Neural crest cell (in vitro differentiated cells): ENCODE measurements at places on chromosomes 6 and 20. TPM values are rescaled to one million over a fixed set of nuclear protein-coding genes. Genes with fewer than 3 reads are reported as not detected.

DNA sequence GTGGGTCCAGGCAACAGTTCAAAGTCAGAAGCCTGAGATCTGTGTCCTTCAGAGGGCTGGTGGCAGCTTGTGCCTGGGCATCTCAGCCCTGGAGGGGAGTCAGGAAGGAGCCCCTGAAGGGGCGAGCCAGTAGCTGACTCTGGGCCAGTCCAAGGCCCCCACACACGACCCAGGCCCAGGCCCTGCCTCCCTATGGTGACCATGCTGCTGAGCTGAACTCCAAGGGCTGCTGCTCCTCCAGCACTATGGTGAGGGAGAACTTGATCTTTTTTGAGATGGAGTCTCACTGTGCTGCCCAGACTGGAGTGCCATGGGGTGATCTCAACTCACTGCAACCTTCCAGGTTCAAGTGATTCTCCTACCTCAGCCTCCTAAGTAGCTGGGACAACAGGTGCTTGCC, 15.2 kb upstream of the CST3 start:
- no peaks in the 10 kb centered on the region for H3K36me3 ChIP-seq
- H3K27ac ChIP-seq, result no peak overlapping the region
- no peaks in the 10 kb centered on the region for H3K4me1 ChIP-seq
- H3K4me3 ChIP-seq, result no peak overlapping the region
- H3K27me3 ChIP-seq, result no peaks in the 10 kb centered on the region

Gene RNF144B
- 0.23 and 0.59 TPM in 2 replicates for total RNA-seq

Gene VSX1
- total RNA-seq, result 3.8 and 4.2 TPM in 2 replicates

Gene SLC25A27
- total RNA-seq, result 5.8 and 8.4 TPM in 2 replicates

DNA sequence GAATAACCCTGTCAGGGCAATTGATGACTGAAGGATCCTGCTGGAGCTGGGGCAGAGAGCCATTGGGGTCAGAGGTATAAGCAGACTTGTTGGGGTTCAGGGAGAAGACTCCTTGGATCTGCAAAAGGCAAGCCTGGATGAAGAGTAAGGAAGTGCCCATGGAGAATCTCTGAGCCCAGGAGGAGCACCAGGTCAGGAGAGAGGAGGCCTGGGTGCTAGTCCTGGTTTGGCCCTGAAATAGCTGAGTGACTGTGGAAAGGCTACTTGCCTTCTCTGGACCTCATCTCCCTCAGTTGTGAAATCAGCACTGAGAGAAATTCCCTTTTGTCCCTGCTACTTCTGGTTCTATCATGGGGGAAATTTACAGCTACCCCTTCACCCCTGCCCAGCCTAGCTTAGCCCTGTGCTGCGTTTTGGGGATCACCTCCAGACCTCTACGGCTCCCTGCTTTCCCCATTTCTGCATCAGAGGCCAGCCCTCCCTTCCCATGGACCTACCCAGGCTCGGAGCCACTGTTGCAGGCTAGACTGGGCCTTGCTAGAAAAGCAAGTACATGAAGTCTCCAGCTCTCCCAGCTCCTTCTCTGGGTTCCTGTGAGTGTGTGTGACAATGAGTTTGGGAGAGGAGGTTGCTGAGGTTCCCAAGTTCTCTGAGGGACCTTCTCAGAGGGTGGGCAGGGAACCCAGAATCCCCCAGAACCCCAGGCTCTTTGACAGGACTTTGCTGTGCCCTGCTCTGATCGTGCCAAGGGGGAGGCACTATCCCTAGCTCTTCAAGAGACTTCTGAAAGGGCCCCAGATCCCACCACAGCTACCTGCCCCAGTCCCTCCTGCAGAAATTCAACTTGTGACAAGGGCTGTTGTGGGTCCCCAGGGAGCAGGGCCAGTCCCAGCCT, 2.3 kb upstream of the NCR2 start:
- no peak overlapping the region for H3K27ac ChIP-seq
- no peaks in the 10 kb centered on the region for H3K36me3 ChIP-seq
- no peak for DNase-seq
- no peaks in the 10 kb centered on the region for H3K4me1 ChIP-seq

DNA sequence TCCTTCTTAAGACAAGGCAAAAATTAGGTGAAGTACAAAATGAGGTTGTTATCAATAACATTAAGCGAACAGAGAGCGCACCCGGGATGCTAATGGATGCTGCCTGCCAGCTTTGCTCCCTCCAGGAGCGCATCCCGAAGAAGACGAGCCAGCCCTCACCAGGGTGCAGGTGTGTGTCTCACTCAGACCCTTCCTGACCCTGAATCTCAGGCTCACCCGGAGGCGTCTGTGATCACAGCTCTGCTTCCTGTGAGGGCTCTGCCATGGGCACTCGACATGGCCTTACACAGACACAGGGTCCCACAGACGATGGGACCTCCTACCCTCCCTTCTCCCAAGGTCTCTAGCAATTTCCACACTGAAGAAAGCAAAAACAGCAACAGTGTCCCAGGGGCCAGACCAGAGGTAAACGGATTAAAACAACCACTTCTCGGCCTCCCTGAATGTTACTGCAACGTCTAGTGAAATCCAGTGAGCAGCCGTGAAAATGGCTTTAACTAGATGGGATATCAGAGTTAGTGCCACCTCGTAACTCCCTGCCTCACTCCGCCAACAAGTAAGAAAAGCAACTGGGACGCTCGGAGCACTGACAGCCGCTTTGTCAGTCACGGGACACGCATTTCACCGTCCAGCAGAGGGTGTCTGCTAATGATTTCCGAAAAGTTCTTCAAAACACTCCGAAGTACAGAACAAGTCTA, 11.7 kb downstream of the ZBTB46 start:
- peak overlapping the region; percentile 48 for H3K4me3 ChIP-seq
- H3K36me3 ChIP-seq, result peaks cover 3% of the 10 kb centered on the region
- H3K4me1 ChIP-seq, result peaks cover 29% of the 10 kb centered on the region

DNA sequence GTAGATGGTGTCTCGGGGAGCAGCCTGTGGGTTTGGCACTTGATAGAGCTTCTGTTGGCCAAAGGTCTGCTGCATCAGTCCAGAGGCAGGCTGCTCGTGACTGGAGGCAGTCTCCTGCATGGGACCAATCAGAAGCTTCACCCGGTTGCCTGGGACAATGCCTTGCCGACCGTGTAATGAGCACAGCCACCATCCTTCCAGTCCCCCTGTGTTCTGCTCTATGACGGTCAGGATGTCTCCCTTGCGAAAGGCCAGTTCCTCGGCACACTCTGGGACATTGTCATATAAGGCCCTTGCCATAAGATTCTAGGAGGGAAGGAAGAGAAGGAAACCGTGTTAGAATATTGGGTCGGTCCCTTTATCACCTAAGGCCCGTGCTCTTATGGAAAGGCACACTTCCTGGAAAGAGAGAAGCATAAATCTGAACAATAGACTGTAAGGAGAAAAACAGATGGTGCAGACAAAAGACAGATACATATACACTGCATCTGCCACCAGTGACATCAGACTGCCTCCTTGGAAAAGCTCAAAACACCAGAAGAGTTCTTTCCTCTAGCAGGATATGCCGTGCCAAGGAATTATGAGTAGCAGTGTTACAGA, 18.9 kb downstream of the NEDD9 start:
- no peak overlapping the region for H3K4me3 ChIP-seq
- no peak overlapping the region for H3K27ac ChIP-seq
- no peak for DNase-seq
- H3K4me1 ChIP-seq, result peaks cover 49% of the 10 kb centered on the region

- no peak within 1 kb of the TSS for H3K27ac ChIP-seq
- H3K27me3 ChIP-seq, result peaks cover 93% of the 10 kb centered on the region
- no peaks in the 10 kb centered on the region for H3K36me3 ChIP-seq
- peak within 1 kb of the TSS; percentile 47 for H3K4me3 ChIP-seq
- no peak for DNase-seq
These were observed at the start of gene GRM4 for GRCh38 chr6:34146021-34146782. Gene GRM4, minus strand, starts transcription at chr6:34146087. Its CDS starts 12,591 bp downstream, at chr6:34133496.

Gene PI16
- not detected in 2 replicates for total RNA-seq

Gene KCNQ5
- 1.2 and 1.5 TPM in 2 replicates for total RNA-seq

- peaks cover 12% of the 10 kb centered on the region for H3K4me1 ChIP-seq
- no peak for DNase-seq
- H3K27me3 ChIP-seq, result no peaks in the 10 kb centered on the region
- H3K36me3 ChIP-seq, result no peaks in the 10 kb centered on the region
- H3K27ac ChIP-seq, result no peak overlapping the region
These were observed 206.6 kb downstream of the TFAP2B start for GRCh38 chr6:51025082-51025777.

DNA sequence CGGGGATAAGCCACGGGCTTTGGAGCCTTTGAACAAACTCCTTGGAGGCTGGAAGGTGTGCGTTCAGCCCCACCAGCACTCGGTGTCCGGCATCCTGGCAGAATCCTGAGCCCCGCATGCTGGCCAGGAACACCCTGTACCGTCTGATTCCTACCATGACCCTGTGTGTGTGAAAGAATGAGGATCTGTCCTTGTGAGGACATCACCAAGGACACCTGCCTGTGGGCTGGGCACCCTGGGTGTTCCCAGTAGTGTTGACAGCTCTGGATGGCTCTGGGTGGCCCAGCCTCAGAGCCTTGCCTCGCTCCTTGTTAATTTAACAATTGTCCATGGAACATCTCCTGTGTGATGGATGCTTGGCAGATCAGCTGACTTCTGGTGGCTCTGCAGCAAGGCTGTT, 234.3 kb downstream of the QKI start:
- H3K27ac ChIP-seq, result peak overlapping the region; percentile 59
- peaks cover 32% of the 10 kb centered on the region for H3K4me1 ChIP-seq
- no peaks in the 10 kb centered on the region for H3K27me3 ChIP-seq
- no peak for DNase-seq
- no peak overlapping the region for H3K4me3 ChIP-seq
- H3K36me3 ChIP-seq, result no peaks in the 10 kb centered on the region

DNA sequence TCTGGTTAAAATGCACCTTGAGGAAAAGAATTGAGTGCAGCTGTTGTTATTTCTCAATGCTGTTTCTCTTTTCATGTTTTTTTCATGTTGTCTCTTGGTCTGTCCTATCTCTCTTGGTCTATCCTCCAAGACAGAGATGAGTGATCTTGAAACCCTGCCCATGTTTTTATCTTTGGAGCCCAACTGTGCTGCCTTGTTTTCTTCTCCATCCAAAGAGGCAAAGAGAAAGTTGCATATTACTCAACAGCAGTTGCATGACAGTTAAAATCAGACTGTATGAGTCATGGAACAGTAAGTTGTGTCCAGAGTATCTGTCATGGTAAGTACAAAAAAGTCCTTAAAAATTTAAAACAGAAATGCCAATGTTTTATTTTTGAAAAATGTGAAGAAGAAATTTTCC, 26.2 kb downstream of the BCAS1 start:
- H3K36me3 ChIP-seq, result no peaks in the 10 kb centered on the region
- no peak for DNase-seq
- H3K27ac ChIP-seq, result no peak overlapping the region
- no peaks in the 10 kb centered on the region for H3K4me1 ChIP-seq
- H3K4me3 ChIP-seq, result no peak overlapping the region

DNA sequence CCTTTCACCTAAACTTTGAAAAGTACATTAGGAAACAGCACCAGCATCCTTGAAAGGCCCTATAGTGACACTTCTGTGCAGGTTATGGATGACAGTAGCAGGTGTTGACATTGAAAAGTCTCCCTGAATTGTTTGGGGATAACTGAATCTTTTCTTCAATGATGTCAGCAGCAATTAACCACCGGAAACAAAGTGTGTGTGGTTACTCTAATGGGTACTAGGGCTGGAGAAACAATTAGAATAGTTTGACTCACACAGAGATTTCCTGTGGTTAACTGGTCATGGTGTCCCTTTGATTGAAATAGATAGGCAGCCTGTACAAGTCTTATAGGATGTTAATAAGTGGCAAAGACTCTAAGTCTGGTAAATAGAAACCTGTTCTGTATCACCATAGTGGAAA, 189.1 kb downstream of the TBX18 start:
- H3K36me3 ChIP-seq, result no peaks in the 10 kb centered on the region
- peaks cover 3% of the 10 kb centered on the region for H3K27me3 ChIP-seq
- no peaks in the 10 kb centered on the region for H3K4me1 ChIP-seq
- DNase-seq, result no peak
- no peak overlapping the region for H3K27ac ChIP-seq

- peaks cover 21% of the 10 kb centered on the region for H3K4me1 ChIP-seq
- peak overlapping the region; percentile 82 for H3K27ac ChIP-seq
- DNase-seq, result no peak
- H3K4me3 ChIP-seq, result peak overlapping the region; percentile 14
- peaks cover 14% of the 10 kb centered on the region for H3K36me3 ChIP-seq
These were observed 79.5 kb downstream of the ZMYND8 start for GRCh38 chr20:47276851-47277534.

DNA sequence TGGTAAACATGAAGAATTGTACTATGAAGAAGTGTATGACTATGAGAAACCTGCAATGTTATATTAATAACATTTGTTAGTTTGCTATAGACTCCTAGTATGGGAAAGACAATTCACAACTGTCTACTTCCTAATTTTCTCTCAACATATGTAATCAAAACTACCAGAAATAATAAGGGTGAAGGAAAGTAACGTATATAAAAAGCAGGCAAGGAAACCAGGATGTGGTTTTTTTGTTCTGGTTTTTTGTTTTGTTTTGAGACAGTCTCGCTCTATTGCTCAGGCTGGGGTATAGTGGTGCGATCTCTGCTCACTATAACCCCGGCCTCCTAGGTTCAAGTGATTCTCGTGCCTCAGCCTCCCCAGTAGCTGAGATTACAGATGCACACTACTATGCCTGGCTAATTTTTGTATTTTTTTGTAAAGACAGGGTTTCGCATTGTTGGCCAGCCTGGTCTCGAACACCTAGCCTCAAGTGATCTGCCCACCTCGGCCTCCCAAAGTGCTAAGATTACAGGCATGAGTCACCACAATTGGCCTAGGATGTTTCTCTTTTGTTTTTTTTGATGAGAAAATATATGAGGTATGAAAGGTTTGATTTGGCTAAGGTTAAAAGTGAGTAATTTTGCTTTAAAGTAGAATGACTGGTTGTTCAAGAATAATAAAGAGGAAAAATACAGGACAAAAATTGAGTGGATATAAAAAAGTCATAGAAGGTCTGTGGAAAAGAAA, 83.1 kb downstream of the PTCHD4 start:
- H3K4me3 ChIP-seq, result no peak overlapping the region
- H3K4me1 ChIP-seq, result no peaks in the 10 kb centered on the region
- no peak overlapping the region for H3K27ac ChIP-seq
- no peaks in the 10 kb centered on the region for H3K27me3 ChIP-seq
- no peaks in the 10 kb centered on the region for H3K36me3 ChIP-seq

DNA sequence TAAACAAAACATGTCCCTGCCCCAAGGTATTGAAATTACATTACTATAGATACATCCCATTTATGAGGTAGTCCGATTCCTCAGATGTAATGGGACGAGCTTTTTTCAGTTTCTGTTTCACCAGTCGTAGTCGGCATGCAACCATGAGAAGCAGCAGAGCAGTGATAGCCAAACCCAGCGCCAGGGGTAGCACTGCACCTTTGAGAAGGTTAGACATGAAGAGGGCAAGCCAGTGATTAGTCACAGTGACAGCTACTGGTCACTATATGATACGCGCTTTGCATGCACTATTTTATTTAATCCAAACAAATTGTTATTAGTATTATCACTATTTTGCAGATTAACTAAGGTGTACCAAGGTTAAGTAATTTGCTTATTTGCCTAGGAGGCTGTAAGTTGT, 43.7 kb downstream of the LRP11 start:
- H3K27ac ChIP-seq, result no peak overlapping the region
- no peaks in the 10 kb centered on the region for H3K27me3 ChIP-seq
- no peak overlapping the region for H3K4me3 ChIP-seq
- no peaks in the 10 kb centered on the region for H3K4me1 ChIP-seq

Gene SNAP25
- total RNA-seq, result 9.2 and 9.8 TPM in 2 replicates

Gene C6orf132
- 0.14 and 0.26 TPM in 2 replicates for total RNA-seq

Gene RGS17
- total RNA-seq, result 3.5 and 4.7 TPM in 2 replicates
